ENCODE measurements at places on chromosomes 16 and 17.

- DNase-seq = no peak
Measured at GRCh38 chr16:71250461-71251235, 20.1 kb upstream of the HYDIN start.

DNA sequence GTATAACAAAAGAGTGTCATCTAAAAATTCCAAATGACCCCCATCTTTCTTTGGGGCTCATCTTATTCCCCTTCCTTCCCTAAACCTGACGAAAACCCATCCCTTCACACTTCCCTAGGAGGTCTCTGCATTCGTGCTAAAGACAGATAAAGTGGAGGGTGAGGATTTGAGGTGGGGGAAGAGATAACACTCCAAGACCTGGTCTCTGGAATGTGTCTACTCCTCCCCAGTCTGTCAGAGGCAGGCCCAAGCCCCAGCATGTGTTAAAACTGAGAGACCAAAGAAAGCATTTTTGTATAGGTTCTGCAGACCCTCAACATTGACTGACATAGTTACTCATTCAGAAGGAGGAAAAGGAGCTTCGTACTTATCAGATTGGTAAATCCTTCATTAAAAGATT lies 11.0 kb upstream of the LHX1 start:
- DNase-seq = no peak

- no peak for DNase-seq
Measured at GRCh38 chr17:70295329-70295728, 126.0 kb downstream of the KCNJ2 start.

GRCh38 chr16:24997665-24998064 lies 17.5 kb downstream of the ARHGAP17 start:
- DNase-seq = no peak

DNA sequence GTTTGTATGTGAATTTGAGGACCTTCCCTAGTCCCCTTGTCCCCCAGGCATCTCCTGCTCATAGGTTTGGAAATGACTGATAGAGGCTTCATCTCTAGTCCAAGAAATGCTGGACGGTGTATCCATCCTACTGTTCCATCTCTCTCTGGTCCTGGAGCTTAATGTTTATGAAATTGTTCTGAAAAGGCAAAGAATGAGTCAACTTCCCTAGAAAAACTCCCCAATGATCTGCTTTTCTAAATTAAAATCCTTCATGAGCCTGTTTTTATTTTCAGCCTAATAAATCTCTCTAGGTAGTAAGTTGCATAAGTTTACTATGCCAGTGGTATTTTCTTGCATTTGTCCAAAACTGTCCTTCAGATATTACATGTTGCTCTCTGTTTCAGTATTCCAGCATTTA lies 2.1 kb upstream of the IGSF6 start:
- no peak for DNase-seq

- no peak for DNase-seq
Measured at GRCh38 chr17:72658675-72659074, 433.8 kb downstream of the SLC39A11 start.

DNA sequence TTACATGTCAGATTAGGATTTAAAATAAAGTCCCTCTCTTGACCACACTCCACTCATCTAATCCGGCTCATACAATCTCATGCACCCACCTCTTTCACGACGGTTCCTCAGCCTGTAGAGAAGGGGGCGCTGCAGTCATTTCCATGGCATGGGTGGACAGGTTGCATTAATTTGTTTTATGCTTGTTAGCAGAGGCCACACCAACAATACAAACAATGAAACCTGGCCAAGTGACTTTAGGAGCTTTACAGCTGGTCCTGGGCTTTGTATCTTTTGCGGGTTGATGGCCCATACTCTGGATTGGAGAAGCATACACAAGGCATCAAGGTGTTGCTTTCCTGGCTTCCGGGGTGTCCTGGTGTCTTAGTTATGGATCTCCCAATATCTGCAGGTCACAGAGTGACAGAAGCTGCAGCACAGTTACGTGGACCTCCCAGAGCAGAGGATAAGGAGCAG lies 9.7 kb upstream of the SNF8 start:
- DNase-seq = no peak

DNA sequence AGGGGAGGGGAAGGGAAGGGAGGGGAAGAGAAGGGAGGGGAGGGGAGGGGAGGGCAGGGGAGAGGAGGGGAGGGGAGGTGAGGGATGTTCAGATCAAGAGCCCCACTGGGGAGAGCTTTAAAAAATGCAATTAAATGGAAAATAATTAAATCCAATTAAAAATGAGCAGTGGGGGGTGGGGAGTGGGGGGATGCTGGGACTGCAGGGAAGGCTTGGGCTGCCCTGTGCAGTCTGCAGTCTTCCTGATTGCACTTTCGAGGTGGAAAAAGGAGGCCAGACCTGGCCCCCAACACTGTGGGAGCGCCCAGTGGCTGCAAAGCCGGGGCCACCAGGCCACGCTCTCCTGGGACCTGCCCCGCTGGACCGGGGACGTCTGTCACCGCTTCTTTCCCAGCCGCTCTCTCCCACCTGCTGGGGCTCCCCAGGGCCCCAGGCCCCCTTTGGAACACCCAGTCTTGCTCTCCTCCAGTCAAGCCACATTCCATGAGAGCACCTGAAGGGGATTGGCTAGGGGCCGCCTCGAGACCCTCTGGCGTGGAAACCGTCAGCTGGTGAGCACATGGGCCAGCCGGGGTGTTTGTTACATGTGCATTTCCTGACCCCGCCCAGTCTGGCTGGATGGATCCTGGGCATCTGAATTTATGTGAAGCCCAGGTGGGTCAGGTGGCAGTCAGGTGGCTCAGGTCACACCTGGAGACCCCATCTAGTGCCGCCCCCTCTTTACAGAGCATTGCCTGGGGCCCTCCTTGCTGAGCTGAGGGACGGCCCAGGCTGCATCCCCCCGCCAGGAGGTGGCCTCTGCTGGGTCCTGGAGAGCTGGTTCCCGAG lies 37.6 kb upstream of the CBFA2T3 start:
- no peak for DNase-seq

GRCh38 chr17:7882068-7882467 lies 6.5 kb upstream of the CHD3 start:
- no peak for DNase-seq

- DNase-seq = no peak
Measured at GRCh38 chr16:8751481-8752311, 45.7 kb downstream of the TMEM186 start.

DNA sequence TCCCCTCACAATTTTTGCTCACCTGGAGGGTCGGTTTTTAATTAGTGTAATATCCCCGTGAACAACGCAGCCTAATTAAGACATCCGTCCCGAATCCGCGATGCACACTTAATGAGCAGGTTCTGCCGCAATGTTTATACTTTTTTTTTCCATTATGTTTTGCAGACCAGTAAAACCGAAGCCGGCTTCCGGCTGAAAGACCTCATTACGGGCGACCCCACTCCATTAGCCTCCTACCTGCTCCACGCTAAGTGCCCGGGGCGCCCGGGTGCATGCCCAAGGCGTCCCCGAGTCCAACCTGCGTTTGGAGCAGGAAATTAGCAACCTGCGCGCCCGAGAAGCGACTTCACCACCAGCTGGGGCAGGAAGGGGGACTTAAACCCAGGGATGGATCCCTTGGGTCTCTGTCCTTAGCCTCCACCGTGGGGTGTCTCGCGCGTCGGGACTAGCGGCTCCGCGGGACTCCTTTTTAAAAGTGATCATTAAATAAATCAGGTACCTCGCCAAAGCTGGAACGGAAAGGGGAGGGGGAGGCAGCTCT lies 1.7 kb downstream of the RBFOX3 start:
- no peak for DNase-seq

DNA sequence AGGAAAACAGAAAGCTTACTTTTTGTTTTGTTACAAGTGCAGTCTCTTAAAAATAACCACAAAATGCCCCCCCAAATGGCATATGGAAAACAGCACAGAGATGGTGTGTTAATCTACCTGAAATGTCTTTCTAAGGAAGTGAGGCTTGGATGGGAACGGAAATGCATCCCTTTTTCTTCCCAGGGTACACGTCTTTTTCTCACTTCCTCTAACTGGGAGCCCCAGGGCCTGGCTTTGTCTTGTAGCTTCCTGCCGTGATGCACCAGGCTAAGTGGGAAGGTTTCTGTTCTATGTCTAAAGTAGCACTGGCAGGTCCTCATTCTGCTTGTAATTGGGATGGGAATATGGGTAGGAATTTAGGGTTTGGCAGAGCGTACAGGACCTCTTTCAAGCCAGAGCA lies 52.5 kb upstream of the CACNG3 start:
- no peak for DNase-seq

DNA sequence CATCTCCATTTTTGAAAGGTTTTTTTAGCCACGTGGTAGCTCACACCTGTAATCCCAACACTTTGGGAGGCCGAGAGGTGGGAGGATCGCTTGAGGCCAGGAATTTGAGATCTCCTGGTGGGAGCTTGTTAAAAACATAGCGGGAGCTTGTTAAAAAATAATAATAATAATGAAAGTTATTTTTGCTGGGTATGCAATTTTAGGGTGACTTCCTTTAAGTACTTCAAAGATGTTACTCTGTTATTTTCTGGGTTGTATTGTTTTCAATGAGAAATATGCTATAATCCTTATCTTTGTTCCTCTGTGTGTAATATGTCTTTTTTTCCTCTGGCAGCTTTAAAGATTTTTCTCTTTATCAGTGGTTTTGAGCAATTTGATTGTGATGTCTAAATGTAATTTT lies 48.1 kb downstream of the NLK start:
- no peak for DNase-seq

All from naive thymus-derived CD4-positive, alpha-beta T cell (primary cell).